ENCODE measurements at places on chromosomes 6 and 20.

- DNase-seq: no peak
Observed at GRCh38 chr20:25408170-25408547, 686 bp downstream of the GINS1 start.

- no peak for DNase-seq
Observed at GRCh38 chr20:6485351-6485750, 282.1 kb upstream of the BMP2 start.

DNA sequence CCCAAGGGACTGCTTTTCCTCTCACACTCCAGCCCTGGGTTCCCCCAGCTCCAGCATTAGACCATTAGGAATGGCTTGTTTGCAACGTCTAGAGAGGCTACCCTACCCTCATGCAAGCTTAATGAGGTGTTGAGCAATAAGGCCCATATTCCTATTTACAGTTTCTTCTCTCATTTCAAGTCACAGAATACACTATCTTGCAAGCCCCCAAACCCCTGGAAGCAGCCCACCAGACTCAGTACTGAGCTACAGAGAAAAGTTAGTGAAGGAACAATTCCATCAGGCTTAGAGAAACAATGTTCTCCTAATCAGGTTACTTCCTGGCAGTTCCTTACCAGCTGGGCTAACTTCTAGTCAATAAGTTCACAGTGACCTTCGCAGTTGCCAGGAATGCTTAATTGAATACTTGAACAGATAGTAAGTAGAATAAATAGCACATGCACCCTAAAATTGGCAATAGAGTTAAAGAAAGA lies 606.5 kb upstream of the NOX3 start:
- no peak for DNase-seq

DNA sequence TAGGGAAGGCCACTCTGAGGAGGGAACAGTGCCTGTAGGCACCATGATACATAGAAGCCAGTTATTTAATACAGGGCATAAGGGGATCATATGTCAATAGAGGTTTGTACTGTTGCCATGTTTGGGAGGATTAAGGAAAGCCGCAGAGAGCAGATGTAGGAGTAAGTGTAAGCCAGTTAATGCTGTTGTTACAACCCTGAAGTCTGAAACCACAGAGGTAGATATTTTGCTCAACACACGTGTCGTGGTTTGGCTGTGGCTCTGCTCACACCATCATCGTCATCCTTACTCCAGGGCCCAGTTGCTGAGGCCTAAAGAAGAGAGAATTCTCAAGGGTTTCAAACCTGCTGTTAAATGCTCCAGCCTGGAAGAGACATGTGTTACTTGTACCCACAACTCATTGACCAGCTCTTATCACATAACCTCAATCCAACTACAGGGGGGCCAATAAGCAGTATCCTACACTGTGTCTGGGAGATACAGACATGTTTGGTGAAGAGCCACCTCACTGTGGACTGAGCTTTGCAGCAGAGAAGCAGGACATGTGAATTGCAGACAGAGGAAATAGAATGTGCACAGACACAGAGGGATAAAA lies 31.0 kb upstream of the PSMF1 start:
- DNase-seq: no peak

GRCh38 chr20:19913349-19913748 lies 103.8 kb upstream of the NAA20 start:
- DNase-seq: no peak

DNA sequence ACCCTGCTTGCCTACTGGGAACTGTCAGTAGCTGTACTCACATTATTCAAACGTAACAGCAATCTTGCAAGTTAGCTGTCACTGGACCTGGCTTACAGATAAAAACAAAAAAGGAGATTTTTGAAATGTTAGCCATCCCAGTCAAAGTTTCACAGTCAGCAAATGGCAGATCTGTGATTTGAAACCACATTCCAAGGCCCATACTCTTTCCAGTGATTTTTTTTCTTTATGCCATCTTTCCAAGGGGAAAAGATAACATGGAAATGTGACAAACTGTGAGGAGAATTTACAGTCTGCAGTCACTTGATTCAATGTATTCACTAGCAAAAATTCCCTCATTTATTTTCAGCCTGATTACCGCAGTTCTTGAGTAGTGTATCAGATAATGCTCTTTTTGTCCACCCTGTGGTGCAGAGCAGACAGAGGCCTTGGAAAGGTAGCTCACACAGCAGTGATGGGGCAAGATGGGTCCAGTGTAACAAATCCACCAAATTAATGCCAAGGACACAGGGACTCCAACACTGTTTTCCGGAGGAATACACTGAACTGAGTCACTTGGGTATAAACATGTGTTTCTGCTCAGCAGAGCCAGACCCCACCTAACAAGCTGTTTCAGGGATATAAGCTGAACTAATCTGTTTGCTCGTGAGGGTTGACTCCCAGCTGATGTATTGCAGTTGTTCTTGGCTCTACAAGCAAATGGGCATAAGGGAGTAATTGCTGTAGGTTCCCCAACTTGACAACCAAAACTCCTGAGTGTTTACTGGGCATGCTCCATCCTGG lies 49.9 kb upstream of the ADGRF1 start:
- no peak for DNase-seq

GRCh38 chr20:49637046-49637637 lies 69.2 kb upstream of the PTGIS start:
- DNase-seq: no peak

DNA sequence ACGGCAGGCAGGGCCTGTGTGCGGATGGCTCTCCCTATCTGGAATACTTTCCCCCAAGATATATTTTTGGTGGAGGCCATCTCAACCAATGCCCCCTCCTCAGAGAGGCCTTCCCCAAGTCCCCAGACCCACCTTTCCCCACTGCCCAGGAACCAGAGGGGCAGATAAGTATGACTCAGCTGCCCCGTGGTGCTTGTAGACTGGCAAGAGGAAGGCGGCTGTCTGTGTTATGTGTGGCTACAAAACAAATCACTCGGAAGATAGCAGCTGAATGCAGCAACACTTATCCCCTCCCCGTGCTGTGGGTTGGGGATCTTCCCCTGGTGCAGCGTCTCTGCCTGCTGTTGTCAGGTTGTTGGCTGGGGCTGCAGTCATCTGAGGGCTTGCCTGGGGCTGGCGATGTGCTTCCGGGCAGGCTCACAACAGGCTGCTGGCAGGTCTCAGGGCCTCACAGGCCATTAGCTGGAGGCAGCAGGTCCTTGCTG lies 7.1 kb downstream of the NPEPL1 start:
- no peak for DNase-seq

DNA sequence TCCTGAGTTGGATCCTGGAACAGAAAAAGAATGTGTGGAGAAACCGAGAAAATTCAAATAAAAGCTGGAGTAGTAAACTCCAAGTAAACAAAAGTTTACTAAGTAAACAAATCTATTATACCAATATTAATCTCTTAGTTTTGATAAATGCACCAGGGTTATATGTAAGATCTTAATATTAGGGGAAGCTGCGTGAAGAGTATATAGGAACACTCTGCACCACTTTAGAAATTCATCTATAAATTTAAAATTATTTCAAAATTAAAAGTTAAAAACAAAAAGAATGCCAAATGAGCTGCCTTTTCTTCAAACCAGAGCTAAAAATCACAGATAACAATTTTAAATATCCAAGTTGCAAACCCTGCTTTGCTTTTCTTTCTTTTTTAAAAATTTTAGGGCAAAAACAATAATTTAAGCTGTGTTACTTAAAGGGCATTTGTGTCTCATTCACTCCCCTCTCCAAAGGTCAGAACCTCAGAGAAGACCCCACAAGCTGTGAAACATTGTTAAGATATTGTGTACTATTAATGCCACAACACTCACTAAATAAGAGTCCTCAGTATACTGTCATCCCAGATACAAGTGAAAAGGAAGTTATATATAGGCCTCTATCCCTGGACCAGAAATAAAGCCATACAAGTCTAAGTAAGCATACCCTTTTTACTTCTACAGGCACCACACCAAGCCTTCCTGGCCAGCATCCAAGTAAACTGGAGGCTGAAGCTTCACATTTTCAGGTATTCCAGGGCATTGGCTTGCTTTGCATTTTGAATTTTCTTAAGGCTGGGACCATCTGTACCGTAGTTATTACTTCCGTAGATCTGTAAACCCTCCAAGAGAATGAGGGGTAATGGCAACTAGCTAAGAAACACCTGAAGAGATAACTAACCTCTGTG lies 7.0 kb downstream of the DNAAF9 start:
- DNase-seq: no peak

DNA sequence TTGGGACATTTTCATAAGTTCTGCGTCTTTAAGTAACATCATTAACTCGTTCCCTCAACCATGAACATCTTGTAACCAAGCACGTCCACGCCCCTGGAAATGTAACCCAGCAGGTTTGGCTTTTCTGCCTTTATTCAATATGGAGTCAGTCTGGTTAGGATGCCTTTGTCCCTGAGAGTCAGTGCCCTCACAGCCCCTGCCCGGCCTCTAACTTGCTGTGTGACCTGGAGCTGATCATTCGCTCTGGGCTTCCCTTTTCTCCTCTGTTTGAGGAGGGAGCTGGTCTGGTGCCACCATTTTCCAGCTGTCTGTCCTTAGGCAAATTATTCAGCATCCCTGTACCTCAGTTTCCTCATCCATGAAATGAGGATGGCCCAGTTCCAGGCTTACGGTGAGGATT lies 26.5 kb upstream of the ANGPT4 start:
- no peak for DNase-seq

GRCh38 chr20:54133434-54134427 lies 40.1 kb downstream of the CYP24A1 start:
- DNase-seq: no peak

- no peak for DNase-seq
Observed at GRCh38 chr6:142510211-142510610, 208.4 kb downstream of the ADGRG6 start.

- no peak for DNase-seq
Observed at GRCh38 chr6:157535340-157536222, 154.6 kb downstream of the ZDHHC14 start.

DNA sequence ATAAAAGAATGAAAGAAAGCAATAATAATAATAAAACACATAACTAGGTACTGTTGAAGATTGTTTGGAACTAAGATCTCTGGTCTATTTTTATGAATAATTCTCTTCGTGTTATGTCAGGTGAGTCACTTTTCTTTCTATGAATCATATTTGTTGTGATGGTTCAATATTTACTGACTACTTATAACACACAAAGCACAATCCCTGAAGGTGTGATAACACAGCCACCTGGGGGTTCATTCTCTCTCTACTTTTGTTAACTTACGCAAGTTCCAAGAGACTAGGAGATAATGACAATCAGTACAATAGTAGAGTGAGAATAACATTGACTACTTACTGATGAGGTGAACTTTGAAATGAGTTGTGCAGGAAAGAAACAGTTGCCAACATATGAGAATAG lies 149.9 kb downstream of the IBTK start:
- DNase-seq: no peak

DNA sequence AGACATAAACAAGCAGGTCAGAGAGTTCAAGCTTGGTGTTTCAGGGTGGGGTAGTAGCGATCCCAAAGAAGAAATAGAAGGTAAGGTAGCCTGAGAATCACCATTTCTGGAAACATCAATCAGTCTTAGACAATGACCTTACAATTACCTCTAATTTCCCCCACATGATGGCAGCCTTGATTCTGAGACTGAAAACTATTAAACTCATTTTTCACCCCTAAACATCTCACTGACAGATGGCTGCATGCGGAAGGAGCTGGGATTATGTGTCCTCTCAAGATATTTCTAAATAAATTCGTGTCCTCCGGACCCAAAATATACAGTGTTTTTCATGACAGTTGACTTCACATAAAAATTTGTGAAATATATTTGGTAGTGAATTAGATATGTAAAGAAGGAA lies 61.0 kb downstream of the KIF6 start:
- DNase-seq: no peak

- DNase-seq: no peak
Observed at GRCh38 chr20:45727044-45727443, 4.9 kb downstream of the SPINT4 start.

DNA sequence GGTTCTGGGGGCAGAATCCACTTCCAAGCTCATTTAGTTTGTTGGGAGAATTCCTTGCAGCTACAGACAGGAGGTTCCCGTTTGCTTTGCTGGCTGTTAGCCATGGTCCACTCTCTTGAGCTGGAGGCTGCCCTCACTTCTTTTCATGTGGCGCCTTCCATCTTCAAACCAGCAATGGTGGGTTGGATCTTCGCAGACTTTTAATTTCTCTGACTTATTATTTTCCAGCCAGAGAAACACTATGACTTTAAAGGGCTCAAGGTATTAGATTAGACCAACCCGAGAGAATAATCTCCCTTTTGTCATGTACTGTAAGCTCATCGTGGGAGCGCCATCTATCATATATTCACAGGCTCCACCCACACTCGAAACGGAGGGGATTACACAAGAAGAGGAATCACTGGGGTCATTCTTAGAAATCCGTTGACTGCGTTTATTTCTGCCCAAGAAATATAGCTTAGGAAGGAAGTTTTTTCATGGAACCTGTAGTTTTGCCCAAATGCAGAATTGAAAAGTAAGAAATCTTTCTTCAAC lies 38.9 kb downstream of the SAMD5 start:
- DNase-seq: no peak

GRCh38 chr20:46739431-46740213 lies 30.2 kb downstream of the SLC2A10 start:
- DNase-seq: no peak

DNA sequence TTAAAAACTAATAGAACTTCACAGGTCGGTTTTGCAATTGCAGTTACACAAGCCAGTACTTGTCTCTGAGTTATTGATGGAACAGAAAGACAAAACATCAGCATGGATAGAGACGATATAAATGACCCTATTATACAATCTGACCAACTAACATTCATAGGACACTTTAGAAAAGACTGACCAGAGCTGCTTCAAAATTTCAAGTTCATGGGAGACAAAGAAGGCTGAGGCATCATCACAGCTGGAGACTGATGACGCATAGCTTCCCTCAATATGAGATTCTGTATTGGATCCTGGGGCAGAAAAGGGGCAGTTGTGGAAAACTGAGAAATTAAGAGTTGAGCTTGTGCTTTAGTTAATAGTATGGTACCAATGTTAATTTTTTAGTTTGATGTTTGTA lies 174.0 kb downstream of the THBS2 start:
- DNase-seq: no peak

DNA sequence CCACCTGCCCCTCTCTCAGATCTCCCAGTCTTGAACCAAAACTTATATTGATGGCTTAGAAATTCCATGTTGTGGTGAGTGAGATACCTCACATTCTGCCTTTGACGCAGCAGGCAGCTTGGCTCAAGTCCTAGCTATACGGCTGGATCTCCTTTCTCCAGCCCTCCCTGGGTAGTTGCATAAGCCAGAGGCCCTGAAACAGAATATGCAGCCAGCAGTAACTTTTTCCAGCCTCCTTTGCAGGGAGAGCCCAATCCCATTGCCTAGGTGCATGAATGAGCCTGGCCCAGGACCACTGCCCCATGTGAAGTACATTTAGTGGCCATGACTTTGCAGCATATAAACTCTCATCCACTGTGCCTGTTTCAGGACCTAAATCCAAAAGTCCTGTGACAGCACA lies 202.2 kb upstream of the CDYL start:
- DNase-seq: no peak
